ENCODE measurements at places on chromosomes 2 and 18. TPM values are rescaled to one million over a fixed set of nuclear protein-coding genes. Genes with fewer than 3 reads are reported as not detected.
A peak's percentile ranks its signal among the peaks of the same experiment; 100 is the strongest.

DNA sequence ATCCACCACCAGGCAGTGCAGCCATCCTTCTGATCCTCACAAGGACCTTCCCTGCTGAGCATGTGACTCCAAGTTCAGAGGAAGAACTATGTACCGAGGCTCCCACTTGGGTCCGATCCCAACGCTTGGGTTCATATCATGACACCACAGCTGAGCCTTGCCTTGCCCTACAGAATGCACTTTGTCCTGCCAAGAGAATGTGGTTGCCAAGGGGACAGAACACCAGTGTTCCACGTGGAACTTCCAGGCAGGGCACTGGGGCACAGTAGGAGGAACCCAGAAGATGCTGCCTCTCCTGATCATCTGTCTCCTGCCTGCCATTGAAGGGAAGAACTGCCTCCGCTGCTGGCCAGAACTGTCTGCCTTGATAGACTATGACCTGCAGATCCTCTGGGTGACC is at the start of gene TEX51:
TEX51 (plus strand) TSS at position 255 of the 400 bp plus-strand sequence; CDS start at position 284, 29 bp downstream.
- H3K27me3 ChIP-seq = peaks cover 4% of the 10 kb centered on the region
- no peaks in the 10 kb centered on the region for H3K4me1 ChIP-seq
- peak; percentile 27 for DNase-seq
- H3K4me3 ChIP-seq = no peak within 1 kb of the TSS

Gene SLC19A3
- 6.4 TPM for total RNA-seq

Gene COL5A2
- 38.5 TPM for total RNA-seq

GRCh38 chr2:195360242-195360641 is 296.8 kb upstream of the SLC39A10 start:
- no peak for DNase-seq
- H3K4me1 ChIP-seq = no peaks in the 10 kb centered on the region
- no peak overlapping the region for H3K4me3 ChIP-seq
- no peak overlapping the region for H3K27ac ChIP-seq
- H3K27me3 ChIP-seq = no peaks in the 10 kb centered on the region

DNA sequence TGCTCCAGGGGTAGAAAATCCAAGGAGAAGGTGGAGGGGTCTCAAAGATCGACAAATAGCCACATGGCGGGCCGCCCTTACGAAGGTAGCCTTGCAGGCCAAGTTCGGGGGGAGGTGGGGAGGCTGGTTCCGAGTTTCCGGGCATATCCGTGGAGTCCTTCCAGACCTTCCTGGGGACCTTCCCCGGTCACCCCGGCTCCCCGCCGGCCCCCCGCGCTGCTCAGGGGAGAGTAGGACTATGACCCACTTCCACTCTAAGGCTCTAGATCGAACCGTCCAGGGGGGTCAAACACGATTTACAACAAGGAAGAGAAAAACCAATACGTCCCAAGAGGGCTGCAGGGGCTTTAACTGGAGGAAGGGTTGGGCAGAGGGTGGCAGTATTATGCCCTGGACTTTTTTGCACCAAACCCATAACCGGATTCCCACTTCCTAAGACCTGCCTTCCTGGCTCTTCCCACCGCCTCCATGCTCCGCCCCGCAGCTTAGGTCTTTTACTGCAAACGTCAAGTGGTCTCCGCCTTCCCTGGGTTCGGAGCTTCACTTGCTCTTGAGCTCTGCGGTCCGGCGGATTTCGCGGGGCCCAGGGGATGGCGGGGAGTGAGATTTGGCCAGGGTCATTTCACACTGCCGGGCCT is 779 bp upstream of the LYPD6 start:
- H3K36me3 ChIP-seq = peaks cover 4% of the 10 kb centered on the region
- H3K27ac ChIP-seq = peak overlapping the region; percentile 67
- peaks cover 7% of the 10 kb centered on the region for H3K27me3 ChIP-seq

DNA sequence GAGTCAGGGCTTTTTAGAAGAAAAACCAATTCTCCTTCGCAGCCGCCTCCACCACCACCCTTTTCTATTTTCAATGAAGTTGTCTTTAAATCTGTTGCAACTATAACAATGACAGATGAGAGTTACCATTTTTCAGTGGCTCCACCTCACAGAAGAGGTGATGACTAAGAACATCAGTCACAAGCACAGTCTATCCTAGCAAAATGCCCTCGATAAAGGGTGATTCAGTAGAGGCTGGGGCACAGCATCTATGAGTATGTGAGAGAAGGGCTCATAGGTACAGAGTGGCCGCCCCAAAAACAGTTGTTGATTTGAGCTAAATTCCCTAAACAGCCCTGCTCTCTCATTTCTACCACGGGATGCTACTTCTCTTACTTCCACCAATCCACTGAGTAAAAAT is 310.8 kb upstream of the MGAT5 start:
- no peaks in the 10 kb centered on the region for H3K36me3 ChIP-seq
- peaks cover 6% of the 10 kb centered on the region for H3K4me1 ChIP-seq
- H3K27me3 ChIP-seq = peaks cover 6% of the 10 kb centered on the region
- H3K4me3 ChIP-seq = no peak overlapping the region

GRCh38 chr18:8313043-8313442 is 296.2 kb upstream of the RAB12 start:
- no peaks in the 10 kb centered on the region for H3K4me1 ChIP-seq
- H3K27me3 ChIP-seq = peaks cover 2% of the 10 kb centered on the region
- DNase-seq = no peak
- no peaks in the 10 kb centered on the region for H3K36me3 ChIP-seq
- H3K4me3 ChIP-seq = no peak overlapping the region
- no peak overlapping the region for H3K27ac ChIP-seq

Gene NGEF
- 20.7 TPM for total RNA-seq

DNA sequence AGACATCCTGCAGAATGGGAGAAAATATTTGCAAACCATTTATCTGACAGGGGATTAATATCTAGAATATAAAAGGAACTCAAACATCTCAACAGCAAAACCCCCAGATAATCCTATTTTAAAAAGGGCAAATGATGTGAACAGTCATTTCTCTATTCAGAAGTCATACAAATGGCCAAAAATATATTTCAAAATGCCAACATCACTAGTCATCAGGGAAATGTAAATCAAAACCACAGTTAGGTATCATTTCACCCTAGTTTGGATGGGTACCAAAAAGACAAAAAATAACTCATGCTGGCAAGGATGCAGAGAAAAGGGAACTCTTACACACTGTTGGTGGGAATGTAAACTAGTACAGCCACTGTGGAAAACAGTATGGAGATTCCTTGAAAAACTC is 70.0 kb downstream of the TBR1 start:
- no peak for DNase-seq
- H3K36me3 ChIP-seq = no peaks in the 10 kb centered on the region
- H3K4me3 ChIP-seq = no peak overlapping the region
- H3K27ac ChIP-seq = no peak overlapping the region
- H3K27me3 ChIP-seq = no peaks in the 10 kb centered on the region

GRCh38 chr2:97743913-97744312 is 30.5 kb downstream of the ZAP70 start:
- H3K36me3 ChIP-seq = peaks cover 14% of the 10 kb centered on the region
- no peak for DNase-seq
- H3K27ac ChIP-seq = no peak overlapping the region
- peaks cover 36% of the 10 kb centered on the region for H3K4me1 ChIP-seq

Gene PMAIP1
- 24.4 TPM for total RNA-seq

- no peak overlapping the region for H3K4me3 ChIP-seq
- no peak for DNase-seq
- H3K27ac ChIP-seq = no peak overlapping the region
- peaks cover 6% of the 10 kb centered on the region for H3K27me3 ChIP-seq
- H3K4me1 ChIP-seq = peaks cover 3% of the 10 kb centered on the region
Observed at GRCh38 chr18:77146249-77147080, 13.9 kb upstream of the MBP start.

DNA sequence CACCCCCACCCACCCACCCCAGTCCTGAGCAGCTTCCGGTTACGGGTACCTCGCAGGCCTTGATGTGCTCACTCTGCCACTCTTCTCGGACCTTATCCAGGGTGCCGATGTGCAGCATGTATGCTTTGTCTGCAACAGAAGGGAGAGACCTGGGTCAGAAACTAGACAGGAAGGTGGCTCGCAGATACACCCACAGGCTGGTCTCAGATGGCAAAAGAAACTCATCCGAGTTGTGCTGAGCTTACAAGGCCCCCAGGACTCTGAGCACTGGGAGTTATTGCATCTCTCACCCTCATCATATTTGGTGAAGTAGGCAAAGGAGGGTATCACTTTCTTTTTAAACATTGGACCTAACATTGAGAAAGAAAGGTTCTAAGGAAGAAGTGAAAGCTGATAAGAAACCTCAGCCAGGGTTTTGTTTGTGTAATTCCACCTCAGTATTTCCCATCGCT is 30.6 kb upstream of the EPG5 start:
- H3K36me3 ChIP-seq = peaks cover 15% of the 10 kb centered on the region
- H3K27ac ChIP-seq = no peak overlapping the region
- no peaks in the 10 kb centered on the region for H3K27me3 ChIP-seq

Gene RASGRP3
- total RNA-seq = 0.94 TPM

GRCh38 chr2:238296638-238297457 is 8.4 kb upstream of the PER2 start:
- H3K27ac ChIP-seq = no peak overlapping the region
- no peaks in the 10 kb centered on the region for H3K4me1 ChIP-seq
- no peaks in the 10 kb centered on the region for H3K36me3 ChIP-seq
- peaks cover 11% of the 10 kb centered on the region for H3K27me3 ChIP-seq

- H3K4me1 ChIP-seq = peaks cover 9% of the 10 kb centered on the region
- H3K36me3 ChIP-seq = no peaks in the 10 kb centered on the region
- DNase-seq = no peak
- H3K27me3 ChIP-seq = peaks cover 75% of the 10 kb centered on the region
Observed at GRCh38 chr2:47737-48136, 1.4 kb upstream of the FAM110C start.

DNA sequence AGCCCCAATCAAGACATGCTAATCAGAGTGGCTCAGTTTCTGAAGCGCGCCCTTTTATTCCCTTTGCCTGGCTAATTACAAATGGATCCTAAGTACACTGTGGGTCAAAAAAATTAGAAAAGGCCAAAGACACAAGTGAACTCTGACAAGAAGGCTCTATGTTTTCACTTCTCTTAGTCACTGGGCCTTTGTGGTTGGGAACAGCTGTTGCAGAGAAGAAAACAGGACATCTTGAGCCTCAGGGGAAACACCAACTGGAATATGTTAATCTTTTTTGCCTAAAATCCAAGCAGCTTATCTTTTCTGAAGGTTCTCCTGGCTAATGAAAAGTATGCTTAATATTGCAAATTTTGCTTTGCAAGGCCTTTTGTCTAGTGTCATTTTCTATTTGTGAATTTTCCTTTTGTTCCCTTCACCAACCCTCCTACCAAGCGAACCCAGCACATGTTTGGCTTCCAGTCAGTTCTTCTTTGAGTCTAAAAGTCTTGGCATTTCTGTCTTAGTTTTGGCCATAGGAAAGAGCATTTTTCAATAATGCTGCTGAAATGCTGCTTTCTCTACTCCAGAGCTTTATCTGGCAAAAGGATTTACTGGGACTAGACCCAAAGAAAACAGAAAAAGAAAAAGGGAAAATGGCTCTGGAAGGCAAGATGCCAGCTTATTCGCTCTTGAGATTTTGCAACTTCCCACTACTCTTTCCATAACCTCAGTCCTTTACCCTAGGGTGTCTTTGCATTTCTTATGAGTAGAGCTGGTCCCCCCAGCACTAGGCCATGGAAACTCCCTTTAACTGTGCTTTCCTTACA is 440.2 kb upstream of the ST6GAL2 start:
- H3K27me3 ChIP-seq = peaks cover 11% of the 10 kb centered on the region
- H3K4me3 ChIP-seq = no peak overlapping the region
- H3K27ac ChIP-seq = no peak overlapping the region
- H3K36me3 ChIP-seq = no peaks in the 10 kb centered on the region
- H3K4me1 ChIP-seq = peaks cover 12% of the 10 kb centered on the region
- DNase-seq = no peak

- no peak overlapping the region for H3K4me3 ChIP-seq
- peaks cover 6% of the 10 kb centered on the region for H3K36me3 ChIP-seq
- DNase-seq = no peak
- no peak overlapping the region for H3K27ac ChIP-seq
Observed at GRCh38 chr2:144180131-144180530, 339.8 kb downstream of the ZEB2 start.

Gene LINC00305
- not detected for total RNA-seq

GRCh38 chr2:157793053-157793612 is 83.0 kb downstream of the ACVR1 start:
- H3K27ac ChIP-seq = no peak overlapping the region
- no peak for DNase-seq
- H3K36me3 ChIP-seq = peaks cover 7% of the 10 kb centered on the region
- H3K27me3 ChIP-seq = no peaks in the 10 kb centered on the region

DNA sequence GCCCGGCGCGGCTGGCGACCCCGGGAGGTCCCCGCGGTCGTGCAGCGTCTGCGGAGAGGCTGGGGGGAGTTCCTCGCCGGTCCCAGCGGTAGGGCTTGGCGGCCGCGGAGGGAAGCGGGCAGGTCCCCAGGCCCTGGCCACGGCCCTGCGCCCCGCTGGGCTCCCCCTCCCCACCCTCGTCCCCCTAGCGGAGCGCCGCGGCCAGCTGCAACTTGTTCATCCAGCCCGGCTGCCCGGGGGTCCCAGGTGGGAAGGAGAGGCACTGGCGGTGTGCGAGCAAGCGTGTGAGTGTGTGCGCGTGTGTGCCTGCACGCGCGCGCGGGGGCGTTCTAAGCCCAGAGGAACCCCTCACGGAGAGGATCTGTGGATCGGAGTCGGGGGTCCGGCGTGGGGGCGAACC is 1.3 kb downstream of the PTPRM start:
- peaks cover 7% of the 10 kb centered on the region for H3K4me1 ChIP-seq
- H3K36me3 ChIP-seq = no peaks in the 10 kb centered on the region
- peak overlapping the region; percentile 73 for H3K27ac ChIP-seq
- peak; percentile 77 for DNase-seq
- peak overlapping the region; percentile 87 for H3K4me3 ChIP-seq

DNA sequence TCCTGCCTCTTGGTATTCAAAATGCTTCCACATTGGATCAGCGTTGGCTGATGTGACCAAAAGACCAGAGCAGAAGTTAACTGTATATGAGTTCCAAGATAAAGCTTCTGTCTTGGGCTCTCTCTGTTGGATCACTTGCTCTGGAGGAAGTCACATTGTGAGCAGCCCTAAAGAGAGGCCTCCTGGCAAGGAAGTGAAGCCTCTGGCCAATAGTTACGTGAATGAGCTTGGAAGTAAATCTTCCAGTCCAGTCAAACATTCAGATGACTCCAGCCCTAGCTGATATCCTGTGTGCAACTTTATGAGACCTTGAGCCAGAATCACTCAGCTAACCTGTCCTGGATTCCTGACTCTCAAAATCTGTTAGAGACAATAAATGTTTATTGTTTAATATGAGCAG is 67.7 kb upstream of the CDKL4 start:
- no peak for DNase-seq
- H3K27me3 ChIP-seq = no peaks in the 10 kb centered on the region
- H3K4me1 ChIP-seq = no peaks in the 10 kb centered on the region
- H3K27ac ChIP-seq = no peak overlapping the region

Gene PROKR1
- 0.10 TPM for total RNA-seq

- no peak for DNase-seq
- no peaks in the 10 kb centered on the region for H3K36me3 ChIP-seq
- H3K4me3 ChIP-seq = no peak overlapping the region
- H3K4me1 ChIP-seq = no peaks in the 10 kb centered on the region
Observed at GRCh38 chr2:118720866-118721265, 126.6 kb downstream of the EN1 start.

Gene MC4R
- not detected for total RNA-seq

Gene SLC4A3
- total RNA-seq = 8.0 TPM

Gene RGPD5
- total RNA-seq = 65.9 TPM
